ENCODE measurements at places on chromosomes 2 and 18.

- DNase-seq = no peak
Observed at GRCh38 chr2:176129813-176130146, 275 bp downstream of the HOXD8 start.

- DNase-seq = no peak
Observed at GRCh38 chr2:42290005-42290404, 71.0 kb downstream of the COX7A2L start.

DNA sequence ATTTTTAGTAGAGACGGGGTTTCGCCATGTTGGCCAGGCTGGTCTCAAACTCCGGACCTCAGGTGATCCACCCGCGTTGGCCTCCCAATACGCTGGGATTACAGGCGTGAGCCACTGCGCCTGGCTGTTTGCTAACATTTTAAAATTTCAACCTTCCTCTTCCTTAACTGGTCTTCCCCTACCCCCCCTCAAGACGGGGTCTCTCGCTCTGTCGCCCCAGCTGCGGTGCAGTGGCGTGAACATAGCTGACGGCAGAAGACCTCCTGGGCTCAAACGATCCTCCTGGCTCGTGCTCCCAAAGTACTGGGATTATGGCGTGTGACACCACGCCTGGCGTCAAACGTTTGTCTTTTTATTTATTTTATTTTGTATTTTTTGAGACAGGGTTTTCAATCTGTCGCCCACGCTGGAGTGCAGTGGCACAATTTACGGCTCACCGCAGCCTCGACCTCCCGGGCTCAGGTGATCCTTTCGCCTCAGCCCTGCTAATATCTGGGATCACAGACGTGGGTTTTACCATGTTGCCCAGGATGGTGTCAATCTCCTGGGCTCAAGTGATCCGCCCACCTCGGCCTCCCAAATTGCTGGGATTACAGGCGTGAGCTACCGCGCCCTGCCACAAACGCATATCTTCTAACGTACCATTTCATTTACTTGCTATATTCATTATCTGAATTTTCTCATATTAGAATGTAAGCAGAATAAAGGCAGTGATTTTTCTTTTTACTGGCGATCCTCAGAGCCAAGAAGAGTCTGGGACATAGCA, 984 bp upstream of the MSH2 start:
- no peak for DNase-seq

GRCh38 chr18:23585897-23586248, 433 bp downstream of the NPC1 start:
- DNase-seq = no peak

DNA sequence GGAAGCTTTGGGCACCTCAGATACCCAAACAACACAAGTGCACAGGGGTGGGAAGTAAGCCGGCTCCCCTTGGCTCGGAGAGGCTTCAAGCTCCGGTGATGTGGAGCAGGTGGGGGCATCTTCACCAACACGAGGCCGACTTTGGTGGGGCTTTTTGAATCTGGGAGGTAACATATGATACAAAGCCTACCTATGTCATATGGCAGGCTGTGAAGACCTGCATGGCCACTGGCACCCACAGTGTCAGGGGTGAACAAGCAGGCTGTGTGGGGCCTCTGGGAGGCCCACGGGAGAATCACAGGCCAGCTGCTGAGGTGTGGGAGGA, 109.0 kb downstream of the EIPR1 start:
- no peak for DNase-seq

- DNase-seq = peak; percentile 11
Observed at GRCh38 chr18:58721566-58722239, 50.4 kb downstream of the MALT1 start.

- no peak for DNase-seq
Observed at GRCh38 chr2:100130595-100131391, 11.6 kb downstream of the AFF3 start.

DNA sequence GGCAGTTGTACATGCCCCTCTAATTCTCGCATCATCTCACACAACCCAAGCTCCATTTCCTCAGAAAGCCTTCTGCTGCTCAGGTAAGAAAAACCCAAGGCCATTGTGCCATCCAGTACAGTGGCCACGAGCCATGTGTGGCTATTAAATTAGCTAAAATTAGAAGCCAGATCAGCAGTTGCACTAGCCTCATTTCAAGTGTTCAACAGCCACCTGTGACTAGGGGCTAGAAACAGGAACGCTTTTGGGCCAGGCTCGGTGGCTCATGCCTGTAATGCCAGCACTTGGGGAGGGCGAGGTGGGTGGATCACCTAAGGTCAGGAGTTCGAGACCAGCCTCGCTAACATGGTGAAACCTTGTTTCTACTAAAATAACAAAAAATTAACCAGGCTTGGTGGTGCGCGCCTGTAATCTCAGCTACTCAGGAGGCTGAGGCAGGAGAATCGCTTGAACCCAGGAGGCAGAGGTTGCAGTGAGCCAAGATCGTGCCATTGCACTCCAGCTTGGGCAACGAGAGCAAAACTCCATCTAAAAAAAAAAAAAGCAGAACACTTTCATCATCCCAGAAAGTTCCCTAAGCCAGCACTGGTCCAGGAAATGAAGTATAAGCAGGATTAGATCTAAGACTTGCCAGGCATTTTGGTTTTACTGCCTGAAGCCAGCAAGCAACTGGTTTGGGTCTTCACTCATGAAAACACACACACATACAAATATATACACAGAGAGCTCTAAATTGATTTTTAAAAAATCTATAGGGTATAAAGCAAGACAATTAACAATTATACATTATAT, 35.7 kb downstream of the ATP8B1 start:
- no peak for DNase-seq

- peak; percentile 15 for DNase-seq
Observed at GRCh38 chr18:60413944-60414547, 41.5 kb upstream of the MC4R start.

DNA sequence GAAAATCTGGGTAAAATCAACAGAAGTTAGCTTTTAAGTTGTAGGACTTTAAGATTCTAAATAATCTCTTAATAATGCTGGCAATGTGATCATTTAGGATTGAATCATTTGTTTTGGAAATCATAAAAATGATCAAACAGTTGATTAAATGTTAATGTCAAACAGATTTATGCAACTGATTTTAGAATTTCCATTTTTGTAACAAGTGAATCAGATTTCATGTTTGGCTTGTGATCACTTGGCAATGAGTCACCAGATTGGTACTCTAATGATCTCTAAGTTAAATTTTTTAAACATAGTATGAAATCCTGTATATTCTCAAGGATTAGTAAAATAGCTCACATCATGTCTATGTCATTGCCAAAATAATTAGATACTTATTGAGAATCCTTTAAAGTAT, 50.1 kb upstream of the UNC80 start:
- peak; percentile 54 for DNase-seq

DNA sequence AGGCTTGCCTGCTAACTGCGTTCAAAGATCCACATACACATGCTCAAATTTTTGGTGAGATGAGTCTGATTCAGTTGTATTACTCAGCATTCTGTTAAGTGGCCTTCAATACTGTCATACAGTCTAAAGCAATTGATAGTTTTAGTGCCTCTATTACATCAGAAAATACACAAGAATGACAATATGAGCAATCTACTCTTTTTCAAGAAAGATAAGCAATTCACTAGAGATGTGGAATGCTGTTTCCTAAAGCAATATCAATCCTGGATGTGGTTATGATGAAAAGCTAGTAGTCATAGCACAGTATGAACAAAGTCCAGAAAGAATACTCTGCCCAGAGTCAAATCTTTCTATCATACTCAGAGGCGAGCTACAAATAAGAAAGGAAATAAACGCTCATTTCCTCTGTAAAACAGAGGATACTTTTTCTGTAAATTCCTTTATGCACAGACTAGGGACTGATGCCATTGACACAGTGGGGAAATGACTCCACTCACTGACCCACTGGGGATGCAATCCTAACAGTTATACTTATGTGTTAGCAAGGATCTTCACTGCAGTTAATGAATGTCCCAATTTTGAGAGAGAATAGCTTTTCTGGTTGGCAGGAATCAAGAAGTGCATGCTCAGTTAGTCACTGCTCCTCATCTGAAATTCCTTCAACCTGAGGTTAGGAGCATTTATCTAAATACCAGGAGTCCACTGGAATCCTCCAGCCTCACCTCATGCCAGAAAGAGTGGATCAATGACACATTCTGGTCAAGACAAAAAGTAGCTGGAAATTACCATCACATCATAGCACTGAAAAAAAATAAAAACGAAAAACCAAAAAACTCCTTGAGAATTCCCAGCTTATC, 83.3 kb downstream of the PDE11A start:
- DNase-seq = peak; percentile 70

- no peak for DNase-seq
Observed at GRCh38 chr18:6975084-6975483, 142.5 kb downstream of the LAMA1 start.

DNA sequence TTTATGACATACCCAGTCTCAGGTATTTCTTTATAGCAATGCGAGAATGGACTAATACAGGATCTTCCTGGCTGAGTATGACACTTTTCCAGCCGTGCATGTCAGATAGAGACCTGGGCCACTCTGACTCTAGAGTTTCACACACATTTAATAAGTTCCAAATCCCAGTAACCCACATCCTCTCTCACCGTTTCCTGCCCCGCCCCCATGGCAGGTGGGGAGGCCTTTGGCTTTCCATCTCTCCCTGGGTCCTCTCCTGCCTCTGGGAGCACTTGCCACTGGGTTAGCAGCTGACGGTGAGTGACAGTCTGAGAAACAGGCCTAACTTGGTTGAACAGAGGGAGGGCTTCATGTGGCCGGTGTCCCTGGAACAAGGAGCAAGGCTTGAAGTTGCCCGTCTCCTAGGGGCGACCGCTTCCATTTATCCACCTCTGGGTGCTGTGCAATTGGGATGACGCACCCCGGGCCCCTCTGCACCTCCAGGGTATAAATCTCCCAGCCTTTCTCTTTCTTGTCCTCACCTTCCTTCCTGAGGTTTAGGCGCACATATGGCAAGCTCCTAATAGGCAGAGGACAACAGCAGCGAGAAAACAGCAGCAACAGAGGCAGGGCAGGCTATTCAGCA, 152.7 kb upstream of the HDAC4 start:
- no peak for DNase-seq

GRCh38 chr2:235051436-235052260, 99.8 kb downstream of the SH3BP4 start:
- DNase-seq = peak; percentile 29

DNA sequence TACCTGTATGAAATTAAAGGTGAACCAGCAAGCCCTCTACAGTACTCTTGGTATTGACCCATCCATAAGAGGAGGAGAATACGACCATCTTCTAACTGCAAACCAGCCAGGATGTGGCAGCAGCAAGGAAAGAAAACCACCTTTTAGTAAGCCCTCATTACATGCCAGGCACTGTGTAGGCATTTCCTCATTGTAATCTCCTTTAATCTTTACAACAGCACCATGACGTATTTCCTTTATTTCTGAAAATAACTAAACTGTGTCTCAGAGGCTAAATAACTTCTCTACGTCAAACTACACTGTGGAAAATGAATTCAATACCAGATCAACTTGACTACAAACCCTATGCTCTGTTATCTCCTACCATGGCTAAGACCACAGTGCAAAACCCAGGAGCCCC, 18.2 kb downstream of the WDR35 start:
- peak; percentile 28 for DNase-seq

DNA sequence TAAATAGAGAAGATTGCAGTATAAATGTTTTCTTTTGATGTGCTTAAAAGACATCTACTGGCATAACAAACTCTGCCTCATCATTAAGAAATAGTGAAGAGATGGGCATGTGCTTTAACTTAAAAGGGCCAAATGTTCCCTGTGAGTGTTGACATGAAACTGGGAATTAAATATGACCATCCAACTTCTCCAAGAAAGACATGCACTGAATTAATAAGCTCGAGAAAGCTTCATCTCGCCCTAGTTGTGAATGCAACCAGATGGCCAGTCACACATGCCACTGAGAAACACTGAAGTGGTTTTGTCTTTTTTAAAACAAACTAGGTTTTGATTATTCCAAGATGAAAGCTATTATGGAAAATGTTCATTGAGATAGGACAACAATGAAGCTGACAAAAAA, 479.2 kb downstream of the RIT2 start:
- DNase-seq = no peak

DNA sequence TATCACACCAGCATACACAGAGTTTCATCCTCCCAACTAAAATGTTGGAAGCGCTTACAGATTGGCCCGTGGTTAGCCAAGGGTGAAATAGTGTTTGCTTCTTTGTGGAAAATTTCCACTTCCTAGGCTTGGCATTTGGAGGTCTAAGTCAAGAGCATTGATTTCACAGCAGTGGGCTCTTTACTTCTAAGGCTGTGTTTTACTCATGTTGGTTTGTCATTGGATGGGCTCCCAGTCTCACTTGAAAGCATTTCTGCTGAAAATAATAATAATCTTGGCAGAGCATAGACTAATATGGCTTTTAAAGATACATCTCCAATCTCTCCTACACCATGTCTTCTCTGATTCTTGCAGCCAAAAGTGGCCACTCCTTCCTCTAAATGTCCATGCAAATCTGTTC, 82.9 kb downstream of the DYNAP start:
- DNase-seq = no peak

DNA sequence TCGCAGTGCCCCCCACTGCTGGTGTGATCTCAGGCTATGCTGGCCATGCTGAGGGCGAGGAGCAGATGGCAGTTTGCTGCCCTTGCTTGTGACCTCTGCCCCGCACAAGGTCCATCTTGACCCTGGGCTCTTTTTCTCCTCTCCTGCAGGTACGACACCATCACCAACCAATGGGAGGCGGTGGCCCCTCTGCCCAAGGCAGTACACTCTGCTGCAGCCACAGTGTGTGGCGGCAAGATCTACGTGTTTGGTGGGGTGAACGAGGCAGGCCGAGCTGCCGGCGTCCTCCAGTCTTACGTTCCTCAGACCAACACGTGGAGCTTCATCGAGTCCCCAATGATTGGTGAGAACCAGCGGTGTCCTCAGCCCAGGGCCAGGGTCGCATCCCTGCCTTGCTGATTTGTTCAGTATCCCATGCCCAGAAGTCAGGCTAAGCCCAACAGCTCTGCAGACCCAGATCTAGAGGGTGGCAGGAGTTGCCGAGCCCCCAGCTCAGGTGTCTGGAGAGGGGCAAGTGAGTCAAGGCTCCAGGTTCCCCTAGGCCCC, 223.8 kb downstream of the ATAD2B start:
- no peak for DNase-seq

- DNase-seq = no peak
Observed at GRCh38 chr18:68533641-68534040, 181.3 kb downstream of the TMX3 start.

DNA sequence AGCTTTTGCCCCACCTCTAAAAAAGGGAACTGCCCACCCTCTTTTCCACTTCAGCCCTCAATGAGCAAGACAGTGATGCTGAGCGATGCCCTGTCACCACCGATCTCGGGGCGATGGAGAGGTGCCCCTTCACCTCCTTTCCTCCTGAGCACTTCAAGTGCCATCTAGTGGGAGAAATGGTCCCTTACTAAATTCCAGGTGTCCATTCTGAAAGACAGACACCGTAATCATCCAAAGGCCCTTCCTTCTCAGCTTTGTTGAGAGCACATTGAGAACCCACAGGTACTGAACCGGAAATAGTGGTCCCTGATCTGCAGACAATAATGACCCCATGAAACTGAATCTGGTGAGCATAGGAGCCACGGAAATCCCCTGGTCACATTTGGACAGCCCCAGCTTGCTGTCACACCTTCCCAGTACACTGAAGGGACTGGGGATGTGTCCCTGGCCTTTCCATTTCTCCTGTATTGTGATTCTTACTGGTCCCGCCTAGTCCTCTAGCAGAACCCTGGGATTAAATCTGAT, 38.5 kb downstream of the KCTD18 start:
- peak; percentile 38 for DNase-seq

Data from iris pigment epithelial cell (primary cell).